ENCODE measurements at places on chromosomes 11 and 22. TPM values are rescaled to one million over a fixed set of nuclear protein-coding genes. Genes with fewer than 3 reads are reported as not detected.

- ATAC-seq: peak; percentile 15
Observed at GRCh38 chr11:119975561-119976152, 162.3 kb downstream of the TRIM29 start.

GRCh38 chr11:59689015-59689414 lies 20.2 kb upstream of the PATL1 start:
- ATAC-seq: no peak

GRCh38 chr22:47370448-47371262 lies 608.2 kb downstream of the TBC1D22A start:
- no peak for ATAC-seq

DNA sequence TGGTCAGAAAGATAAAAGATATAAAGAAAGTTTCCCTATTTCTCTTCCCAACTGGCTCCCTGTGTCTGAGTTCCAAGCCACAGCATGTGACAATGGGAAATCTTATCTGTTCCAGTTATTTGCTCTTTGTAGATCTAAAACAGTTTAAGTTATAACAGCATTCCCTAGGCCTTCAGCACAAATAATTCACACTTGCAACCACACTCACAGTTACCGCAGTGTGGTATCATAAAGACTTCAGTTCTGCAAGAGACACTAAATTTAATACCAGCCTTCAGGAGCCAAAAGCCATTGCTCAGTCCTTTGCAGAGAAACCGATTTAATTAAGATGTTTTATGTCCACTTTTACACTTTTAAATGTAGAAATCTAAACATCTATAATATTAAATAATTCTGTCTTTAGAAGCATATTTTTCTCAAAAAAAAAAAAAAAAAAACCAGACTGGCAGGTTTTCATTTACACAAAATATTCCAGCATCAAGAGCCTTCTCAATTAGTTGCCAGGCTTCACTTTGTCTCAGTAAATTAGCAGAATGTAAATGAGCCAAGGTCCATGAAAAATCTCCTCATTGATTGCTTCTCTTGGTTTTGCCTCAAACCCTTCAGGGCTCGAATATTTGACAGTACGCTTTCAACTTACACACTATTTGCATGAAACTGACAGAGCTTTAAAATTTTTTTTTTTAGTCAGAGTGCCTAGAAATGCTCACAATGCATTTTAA lies 300.0 kb upstream of the DDI1 start:
- no peak for ATAC-seq

The ACTN3 gene
- total RNA-seq: not detected

The GGTLC3 gene
- not detected for total RNA-seq

DNA sequence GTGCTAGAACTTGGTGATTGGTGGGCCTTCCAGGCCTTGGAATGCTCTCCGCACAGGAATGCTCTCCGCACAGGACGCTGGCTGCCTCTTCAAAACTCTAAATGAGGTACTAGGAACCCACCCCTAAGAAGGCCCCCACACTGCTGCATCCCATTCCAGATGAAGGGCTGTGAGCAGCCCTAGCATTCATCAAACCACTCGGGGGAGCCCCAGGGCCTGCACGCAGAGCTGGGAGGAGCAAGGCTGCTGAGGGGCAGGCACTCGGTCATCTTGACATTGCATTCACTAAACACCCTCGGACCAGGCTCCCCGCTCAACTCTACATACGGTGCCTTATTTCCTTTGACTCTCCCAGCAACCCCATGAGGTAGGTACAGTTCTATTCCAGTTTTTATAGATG lies 49.2 kb upstream of the EMID1 start:
- ATAC-seq: peak; percentile 19

GRCh38 chr11:19705936-19706335 lies 6.7 kb upstream of the NAV2 start:
- ATAC-seq: no peak

The LRFN4 gene
- 45.9 TPM for total RNA-seq

GRCh38 chr22:22109693-22110466 lies 127.3 kb upstream of the TOP3B start:
- no peak for ATAC-seq

DNA sequence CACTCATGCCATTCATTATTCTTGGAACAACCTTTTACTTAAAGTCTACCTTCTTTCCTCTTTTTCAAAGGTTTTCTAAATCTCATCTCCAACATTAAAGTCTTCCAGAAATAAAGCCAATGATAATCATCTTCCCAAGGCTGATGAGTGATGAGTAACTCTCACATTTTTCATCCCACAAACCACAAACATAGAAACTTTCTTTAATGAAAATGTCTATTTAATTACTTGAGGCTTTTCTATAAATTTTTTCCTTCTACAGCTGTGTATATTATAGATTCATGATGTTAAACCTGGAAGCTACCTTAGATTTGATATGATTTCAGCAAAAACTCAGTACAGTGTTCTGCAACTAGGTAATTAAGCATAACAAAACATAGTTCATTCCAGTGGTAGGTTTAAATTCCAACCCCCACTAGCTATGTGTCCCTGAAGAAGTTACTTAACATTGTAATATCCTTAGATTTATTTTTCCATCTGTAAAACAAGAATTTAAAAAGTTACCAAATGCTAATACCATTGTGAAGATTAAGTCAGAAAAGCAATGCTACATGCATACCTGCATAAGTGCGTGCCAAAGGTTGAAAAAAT lies 845.4 kb downstream of the KCNA4 start:
- no peak for ATAC-seq
